Stimulated activated CD8-positive, alpha-beta memory T cell treated with anti-CD3 and anti-CD28 coated beads, Interleukin-15, amount 100 ng/mL, for 4 hours (primary cell): ENCODE measurements at places on chromosomes 7 and 10.

GRCh38 chr7:36717586-36717985 is 6.7 kb downstream of the AOAH start:
- DNase-seq: no peak

DNA sequence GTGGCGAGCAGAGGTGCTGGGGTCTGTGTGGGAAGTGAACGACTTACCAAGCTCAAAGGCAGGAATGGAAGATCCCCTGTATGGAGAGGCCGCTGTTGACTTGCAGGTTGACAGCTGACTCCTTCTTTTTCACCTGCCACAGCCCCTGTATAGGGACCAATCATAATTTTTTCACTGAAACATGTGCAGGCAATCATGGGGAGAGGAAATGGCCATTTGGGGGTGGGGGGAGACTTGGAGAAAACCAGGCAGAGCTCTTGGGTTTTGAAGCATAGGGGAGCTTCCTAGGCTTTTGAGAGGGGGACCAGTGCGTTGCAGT is 101.4 kb downstream of the WDR37 start:
- no peak for DNase-seq

DNA sequence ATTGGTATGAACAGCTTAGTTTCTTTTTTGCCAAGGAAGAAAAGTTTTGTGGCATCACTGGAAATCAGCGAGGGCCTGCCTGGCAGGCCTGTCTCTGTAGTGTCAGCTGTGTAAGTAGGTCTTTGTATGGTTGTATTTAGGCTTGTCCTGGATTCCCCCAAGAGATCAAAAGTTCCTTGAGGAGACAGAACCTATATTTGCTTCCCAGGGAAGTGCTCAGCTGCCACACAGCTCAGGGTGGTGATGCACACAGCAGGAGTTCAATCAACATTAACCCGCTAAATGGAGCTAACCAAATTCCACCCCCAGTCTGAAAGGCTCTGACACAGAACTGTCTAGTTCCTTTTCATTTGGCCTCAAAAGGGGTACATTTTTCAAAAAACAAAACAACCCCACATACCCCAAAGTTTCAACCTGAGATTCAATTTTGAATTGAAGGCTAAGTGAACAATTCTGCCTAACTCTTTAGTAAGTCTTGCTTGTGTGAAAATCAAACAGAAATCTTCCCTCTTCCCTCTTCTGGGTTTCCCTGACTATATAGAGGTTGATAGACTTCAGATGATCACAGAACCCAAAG is 124.4 kb downstream of the CLEC2L start:
- DNase-seq: no peak

GRCh38 chr10:69861251-69862240 is 59.8 kb downstream of the COL13A1 start:
- no peak for DNase-seq

DNA sequence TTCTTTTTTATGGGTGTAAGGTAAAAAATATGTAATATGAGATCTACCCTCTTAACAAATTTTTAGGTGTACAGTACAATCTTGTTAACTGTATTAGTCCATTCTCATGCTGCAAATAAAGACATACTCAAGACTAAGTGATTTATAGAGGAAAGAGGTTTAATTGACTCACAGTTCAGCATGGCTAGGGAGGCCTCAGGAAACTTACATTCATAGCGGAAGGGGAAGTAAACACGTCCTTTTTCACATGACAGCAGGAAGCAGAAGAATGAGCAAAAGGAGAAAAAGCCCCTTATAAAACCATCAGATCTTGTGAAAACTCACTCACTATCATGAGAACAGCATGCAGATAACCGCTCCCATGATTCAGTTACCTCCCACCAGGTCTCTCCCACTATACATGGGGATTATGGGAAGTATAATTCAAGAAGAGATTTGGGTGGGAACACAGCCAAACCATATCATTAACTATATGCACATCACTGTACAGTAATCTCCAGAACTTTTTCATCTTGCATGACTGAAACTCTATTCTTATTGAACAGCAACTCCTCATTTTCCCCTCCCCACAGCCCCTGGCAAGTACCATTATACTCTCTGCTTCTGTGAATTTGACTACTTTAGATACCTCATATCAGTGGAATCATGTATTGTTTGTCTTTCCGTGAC is 127.4 kb downstream of the WNT2 start:
- no peak for DNase-seq

DNA sequence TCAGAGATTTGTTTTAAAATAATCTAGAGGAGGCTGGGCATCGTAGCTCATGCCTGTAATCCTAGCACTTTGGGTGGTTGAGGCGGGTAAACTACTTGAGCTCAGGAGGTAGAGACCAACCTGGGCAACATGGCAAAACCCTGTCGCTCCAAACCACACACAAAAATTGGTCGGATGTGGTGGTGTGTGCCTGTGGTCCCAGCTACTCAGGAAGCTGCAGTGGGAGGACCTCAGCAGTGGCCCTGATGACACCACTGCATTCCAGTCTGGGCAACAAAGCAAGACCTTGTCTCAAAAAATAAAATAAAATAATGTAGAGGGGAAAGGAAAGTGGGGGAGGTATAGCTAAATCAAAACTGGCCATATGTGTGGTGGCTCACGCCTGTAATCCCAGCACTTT is 13.9 kb upstream of the PPP3CB start:
- no peak for DNase-seq

DNA sequence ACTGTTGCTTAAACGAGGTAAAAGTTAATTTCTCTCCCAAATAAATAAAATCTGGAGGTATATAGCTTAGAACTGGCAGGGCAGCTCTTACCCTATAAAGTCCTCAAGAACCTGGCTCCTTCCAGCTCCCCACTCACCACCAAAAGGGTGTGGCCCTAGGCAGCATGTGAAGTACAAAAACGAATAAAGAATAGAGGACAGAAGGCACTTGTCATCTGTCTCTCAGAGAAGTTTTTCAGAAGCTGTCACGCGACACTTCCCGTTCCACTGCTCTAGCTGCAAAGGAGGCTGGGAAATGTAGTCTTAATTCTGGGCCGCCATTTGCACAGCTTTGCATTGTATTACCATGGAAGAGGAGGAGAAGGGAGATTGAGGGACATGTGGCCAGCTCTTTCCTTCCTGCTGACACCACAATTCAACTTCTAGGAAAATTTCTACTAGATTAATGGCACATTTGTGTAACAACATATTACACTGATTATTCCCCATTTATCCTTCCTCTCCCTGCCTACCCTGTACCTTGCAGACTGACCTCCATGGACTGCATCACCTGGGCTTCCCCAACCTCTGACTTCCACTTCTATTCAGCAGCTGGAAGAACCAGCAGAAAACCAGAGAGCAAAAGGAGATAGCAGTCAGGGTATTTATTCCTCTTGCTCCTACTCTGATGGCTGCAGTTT is 62.2 kb downstream of the CCDC71L start:
- peak; percentile 52 for DNase-seq

GRCh38 chr10:3159152-3159551 is 13.4 kb downstream of the PITRM1 start:
- no peak for DNase-seq

- DNase-seq: no peak
Observed at GRCh38 chr10:46297406-46298204, 10.8 kb downstream of the ANTXRL start.

DNA sequence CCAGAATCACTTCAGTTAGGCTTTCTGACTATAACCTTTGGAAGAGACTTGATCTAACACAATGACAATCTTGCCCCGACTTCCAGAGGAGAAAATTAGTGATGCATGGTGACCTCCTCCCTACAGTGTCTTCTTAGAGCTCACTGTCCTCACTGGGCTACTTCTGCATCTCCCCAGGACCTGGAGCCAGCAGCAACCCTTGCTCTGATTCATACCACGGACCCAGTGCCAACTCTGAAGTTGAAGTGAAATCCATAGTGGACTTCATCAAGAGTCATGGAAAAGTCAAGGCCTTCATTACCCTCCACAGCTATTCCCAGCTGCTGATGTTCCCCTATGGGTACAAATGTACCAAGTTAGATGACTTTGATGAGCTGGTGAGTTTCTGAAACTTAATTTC is 12.6 kb downstream of the CPA2 start:
- no peak for DNase-seq

- DNase-seq: no peak
Observed at GRCh38 chr10:1734288-1734687, 3.0 kb downstream of the ADARB2 start.

- DNase-seq: no peak
Observed at GRCh38 chr7:138880881-138881578, 83.0 kb upstream of the ATP6V0A4 start.

DNA sequence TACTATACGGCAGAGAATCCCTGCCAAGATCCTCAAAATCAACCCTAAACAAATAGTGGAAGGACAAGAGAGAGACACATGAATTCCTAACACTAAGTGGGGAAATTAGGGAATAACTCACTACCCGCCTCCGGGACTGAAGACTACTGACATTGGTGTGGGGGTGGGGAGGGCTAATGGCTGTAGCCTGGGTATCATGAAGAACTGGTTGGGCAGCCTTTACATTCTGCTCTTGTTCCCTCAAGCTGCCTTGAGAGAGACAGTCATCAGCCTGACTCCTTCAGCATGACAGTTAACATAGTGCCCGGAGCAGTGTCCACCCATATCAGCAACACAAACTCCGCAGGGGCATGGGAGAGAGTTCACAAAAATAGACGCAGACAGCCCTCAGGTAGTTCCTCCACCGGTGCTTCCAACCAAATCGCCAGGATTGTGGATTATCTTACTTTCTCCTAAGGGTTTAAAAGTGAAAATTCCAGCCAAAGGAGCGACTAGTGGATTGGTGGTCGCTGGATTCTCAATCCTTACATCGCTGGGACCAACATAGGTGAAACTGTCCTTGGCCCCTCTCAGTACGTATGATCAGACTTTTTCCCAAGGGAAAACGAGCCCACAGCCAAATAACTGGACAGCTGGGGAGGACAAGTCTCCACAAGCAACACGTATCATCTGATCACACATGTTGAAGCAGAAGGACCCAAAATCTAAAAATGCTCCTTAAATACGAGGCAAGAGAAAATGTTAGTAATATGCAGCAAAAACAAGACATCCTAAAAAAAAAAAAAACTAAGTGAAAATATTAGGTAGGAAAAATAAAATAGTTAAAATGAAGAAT is 22.6 kb downstream of the TMEM254 start:
- no peak for DNase-seq
